Mesothelial cell of epicardium (in vitro differentiated cells): ENCODE measurements at places on chromosomes 16 and 17. TPM values are rescaled to one million over a fixed set of nuclear protein-coding genes. Genes with fewer than 3 reads are reported as not detected.

DNA sequence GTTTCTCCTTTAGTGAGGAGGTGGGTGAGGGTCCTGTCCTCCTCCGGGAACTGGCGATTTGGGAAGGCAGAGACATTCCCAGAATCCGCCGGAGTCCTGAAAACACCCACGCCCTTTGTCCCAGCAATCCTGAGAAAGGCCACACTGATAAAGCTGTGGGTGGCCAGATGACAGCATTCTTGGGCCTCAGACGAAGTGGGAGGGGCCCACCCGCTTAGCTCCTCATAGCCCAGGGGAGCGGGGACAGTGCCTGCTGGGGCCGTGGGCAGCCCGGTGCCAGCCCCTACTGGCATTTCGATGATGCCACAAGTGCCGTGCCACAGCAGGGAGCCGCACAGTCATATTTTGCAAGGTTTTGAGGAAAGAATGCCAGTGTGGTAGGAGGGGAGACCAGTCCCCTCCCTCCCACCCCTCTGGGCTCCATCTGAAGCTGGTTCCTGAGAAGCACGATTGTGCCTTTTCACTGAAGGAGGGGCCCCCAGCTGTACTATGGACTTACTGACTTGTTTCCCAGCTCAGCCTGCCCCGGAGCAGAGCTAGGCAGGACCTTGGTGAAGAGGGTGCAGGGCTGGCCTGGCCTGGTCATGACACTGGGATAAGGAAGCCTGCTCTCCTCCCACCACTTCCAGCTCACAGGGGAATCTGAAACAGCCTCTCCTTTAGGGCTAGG is 20.9 kb upstream of the MPRIP start:
- no peaks in the 10 kb centered on the region for H3K27me3 ChIP-seq
- H3K36me3 ChIP-seq, result no peaks in the 10 kb centered on the region

- no peaks in the 10 kb centered on the region for H3K36me3 ChIP-seq
- no peak overlapping the region for H3K4me3 ChIP-seq
- DNase-seq, result no peak
- no peaks in the 10 kb centered on the region for H3K4me1 ChIP-seq
- no peaks in the 10 kb centered on the region for H3K27me3 ChIP-seq
- H3K27ac ChIP-seq, result no peak overlapping the region
Measured at GRCh38 chr16:62478903-62479458, 442.7 kb upstream of the CDH8 start.

DNA sequence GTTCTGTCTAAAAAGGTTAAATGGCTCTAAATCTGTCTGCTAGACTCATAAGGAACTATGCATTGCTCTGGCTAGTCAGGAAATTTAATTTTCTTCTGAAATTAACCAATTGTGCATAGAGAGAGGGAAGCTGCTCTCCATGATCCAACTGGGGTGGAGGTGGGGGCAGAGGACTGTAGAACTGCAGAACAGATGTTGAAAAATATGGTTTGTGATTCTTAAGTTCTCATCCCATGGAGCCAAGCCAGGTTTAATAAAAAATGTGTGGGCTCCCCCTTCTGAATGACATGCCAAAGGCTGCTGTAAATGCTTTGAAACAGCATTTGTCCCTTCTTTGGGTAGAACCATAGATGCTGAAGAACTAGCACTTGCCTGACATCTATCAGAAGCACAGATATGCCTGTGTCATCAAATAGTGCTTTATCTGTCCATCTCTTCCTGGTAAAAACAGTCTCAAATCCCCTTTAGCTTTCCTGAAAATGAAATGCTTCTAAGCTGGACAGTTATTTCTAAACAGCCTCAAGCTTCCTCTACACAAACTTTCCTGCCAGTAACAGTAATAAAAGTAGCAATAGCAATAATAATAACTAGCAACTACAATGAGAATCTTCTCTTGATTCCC is 221.4 kb downstream of the CDH8 start:
- H3K4me1 ChIP-seq, result peaks cover 3% of the 10 kb centered on the region
- no peak overlapping the region for H3K27ac ChIP-seq
- H3K27me3 ChIP-seq, result peaks cover 2% of the 10 kb centered on the region
- H3K36me3 ChIP-seq, result no peaks in the 10 kb centered on the region

GRCh38 chr16:27268376-27269299 is at the start of gene NSMCE1:
Gene NSMCE1, minus strand, starts transcription at chr16:27268772. Its CDS starts 11,202 bp downstream, at chr16:27257570.
- peaks cover 2% of the 10 kb centered on the region for H3K36me3 ChIP-seq
- no peaks in the 10 kb centered on the region for H3K27me3 ChIP-seq
- peaks cover 10% of the 10 kb centered on the region for H3K4me1 ChIP-seq
- H3K4me3 ChIP-seq, result peak within 1 kb of the TSS; percentile 84
- DNase-seq, result peak; percentile 86

DNA sequence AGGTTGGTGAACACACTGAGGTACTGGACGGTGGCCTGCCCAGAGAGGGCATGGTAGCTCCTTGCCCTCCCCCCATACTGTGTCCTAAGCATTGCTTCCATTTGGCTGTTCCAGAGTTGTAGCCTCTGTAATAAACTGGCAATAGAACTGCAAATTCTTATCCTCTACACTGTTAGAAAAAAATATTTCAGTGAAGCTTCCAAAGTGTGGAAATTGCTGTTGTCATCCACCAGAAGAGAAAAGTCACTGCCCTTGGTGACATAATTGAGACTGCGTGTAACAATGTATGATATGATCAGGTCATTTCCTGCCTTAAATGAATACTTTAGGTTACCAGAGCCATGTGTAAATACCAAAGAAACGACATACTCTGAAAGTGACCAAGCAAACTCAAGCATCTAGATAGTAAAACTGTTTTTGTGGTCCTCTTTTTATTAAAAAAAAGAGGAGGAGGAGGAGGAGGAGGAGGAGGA is 65.9 kb downstream of the CEP95 start:
- H3K4me3 ChIP-seq, result no peak overlapping the region
- no peak for DNase-seq
- no peaks in the 10 kb centered on the region for H3K4me1 ChIP-seq
- peak overlapping the region; percentile 43 for H3K27ac ChIP-seq
- H3K36me3 ChIP-seq, result peaks cover 15% of the 10 kb centered on the region
- no peaks in the 10 kb centered on the region for H3K27me3 ChIP-seq

DNA sequence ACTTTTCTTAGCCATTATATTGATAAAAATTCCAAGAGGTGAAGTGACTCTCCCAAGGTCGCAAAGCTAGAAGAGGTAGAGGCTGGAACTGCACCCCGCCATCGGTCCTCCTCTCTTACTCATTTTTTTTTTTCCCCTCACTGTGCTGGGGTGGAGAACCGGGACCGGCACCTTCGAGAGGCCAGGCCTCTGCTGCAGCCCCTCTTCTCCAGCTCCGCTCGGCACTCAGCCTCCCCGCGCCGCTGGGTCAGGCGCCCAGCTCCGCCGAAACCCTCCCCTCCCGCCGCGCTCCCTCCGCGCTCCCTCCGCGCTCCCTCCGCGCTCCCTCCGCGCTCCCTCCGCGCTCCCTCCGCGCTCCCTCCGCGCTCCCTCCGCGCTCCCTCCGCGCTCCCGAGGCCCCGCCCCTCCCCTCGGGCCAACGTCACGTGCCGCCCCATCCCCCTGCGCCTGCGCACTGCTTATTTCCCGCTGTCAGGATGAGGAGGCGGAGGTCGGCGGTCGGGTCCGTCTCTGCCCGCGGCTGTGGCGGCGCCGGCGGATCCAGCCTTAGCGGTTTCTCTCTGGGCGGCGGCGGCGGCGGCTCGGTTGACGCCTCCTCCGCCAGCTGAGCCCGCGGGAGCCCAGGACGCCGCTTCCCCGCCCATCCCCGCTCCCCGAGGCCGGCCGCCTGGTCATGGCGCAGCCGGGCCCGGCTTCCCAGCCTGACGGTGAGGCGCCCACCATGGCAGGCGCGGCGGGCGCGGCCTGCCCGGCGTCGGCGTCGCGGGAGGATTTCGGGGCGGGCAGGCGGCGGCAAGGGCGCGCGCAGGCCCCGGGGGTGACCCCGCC is at the start of gene RABEP1:
Gene RABEP1 (plus strand): TSS at position 471 of the 828 bp plus-strand sequence. CDS start 203 bp downstream, at position 674.
- H3K36me3 ChIP-seq, result no peaks in the 10 kb centered on the region
- H3K4me3 ChIP-seq, result peak within 1 kb of the TSS; percentile 86
- H3K27ac ChIP-seq, result peak within 1 kb of the TSS; percentile 84

DNA sequence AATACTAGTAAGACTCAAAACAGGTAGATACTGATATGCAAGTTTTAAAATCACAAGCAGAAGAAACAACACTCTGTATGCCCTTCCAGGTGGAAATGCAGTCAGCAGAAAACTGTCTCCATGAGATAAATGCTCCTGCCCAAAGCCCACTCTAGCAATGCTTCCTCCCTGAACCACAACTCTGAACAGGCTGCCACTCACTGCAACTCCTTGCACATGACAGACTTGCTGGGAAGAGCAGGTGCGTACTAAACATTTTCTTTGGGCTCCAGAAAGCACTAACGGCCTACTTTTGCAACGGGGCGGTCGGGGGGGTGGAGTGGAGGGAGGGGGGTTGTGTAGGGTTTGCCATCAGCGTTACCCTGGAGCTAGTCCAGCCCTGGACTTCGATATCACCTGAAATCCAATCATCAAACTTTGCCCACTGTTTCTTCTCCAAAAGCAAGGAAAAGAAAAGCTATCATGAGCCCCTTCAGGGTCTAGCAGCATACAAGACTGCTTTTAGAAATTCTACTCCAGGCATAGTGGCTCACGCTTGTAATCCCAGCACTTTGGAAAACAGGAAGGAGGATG is 46.1 kb downstream of the ANKRD11 start:
- H3K27me3 ChIP-seq, result no peaks in the 10 kb centered on the region
- H3K4me1 ChIP-seq, result peaks cover 71% of the 10 kb centered on the region
- H3K4me3 ChIP-seq, result no peak overlapping the region
- no peak for DNase-seq
- no peaks in the 10 kb centered on the region for H3K36me3 ChIP-seq

- H3K36me3 ChIP-seq, result peaks cover 6% of the 10 kb centered on the region
- no peak for DNase-seq
- no peaks in the 10 kb centered on the region for H3K27me3 ChIP-seq
- H3K4me3 ChIP-seq, result peak overlapping the region; percentile 27
- H3K27ac ChIP-seq, result peak overlapping the region; percentile 97
Measured at GRCh38 chr17:17833658-17834357, 3.0 kb downstream of the SREBF1 start.

DNA sequence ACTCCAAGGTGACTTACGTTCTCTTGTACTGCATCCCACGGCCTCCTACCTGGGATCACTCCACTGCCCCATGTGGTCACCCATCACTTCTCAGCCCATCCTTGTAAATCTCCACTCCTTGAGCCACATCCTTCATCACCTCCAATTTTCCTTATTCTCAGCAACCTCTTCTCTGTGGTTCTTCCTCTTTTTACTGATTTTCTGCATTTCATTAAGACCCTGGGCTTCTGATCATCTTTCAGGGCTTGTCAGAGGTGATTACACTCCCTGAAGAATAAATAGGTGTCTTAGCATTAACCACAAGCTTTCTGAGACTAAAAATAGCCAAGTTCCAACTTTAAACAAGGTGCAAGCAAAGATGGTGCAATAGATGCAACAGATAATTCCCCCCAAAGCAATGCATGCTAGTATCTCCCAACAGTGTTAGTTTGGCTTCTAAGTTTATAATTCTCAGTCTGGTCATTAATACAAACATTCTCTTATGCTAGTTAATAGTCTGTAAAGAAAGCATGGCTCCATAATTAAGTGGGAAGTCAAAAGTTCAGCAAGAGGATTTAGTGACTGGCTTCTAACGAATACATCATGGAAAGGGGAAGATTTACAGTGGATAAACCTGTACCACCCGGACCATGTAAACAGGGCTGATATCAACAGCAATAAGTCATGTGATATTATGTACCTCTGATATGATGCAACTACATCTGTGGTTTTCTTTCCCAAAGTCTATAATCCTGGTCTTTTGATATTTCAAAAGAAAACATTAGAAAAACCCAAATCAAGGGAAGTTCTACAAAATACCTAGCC is 47.4 kb upstream of the FOXJ1 start:
- H3K4me1 ChIP-seq, result peaks cover 27% of the 10 kb centered on the region
- H3K36me3 ChIP-seq, result no peaks in the 10 kb centered on the region
- H3K27me3 ChIP-seq, result no peaks in the 10 kb centered on the region
- no peak for DNase-seq
- no peak overlapping the region for H3K4me3 ChIP-seq

DNA sequence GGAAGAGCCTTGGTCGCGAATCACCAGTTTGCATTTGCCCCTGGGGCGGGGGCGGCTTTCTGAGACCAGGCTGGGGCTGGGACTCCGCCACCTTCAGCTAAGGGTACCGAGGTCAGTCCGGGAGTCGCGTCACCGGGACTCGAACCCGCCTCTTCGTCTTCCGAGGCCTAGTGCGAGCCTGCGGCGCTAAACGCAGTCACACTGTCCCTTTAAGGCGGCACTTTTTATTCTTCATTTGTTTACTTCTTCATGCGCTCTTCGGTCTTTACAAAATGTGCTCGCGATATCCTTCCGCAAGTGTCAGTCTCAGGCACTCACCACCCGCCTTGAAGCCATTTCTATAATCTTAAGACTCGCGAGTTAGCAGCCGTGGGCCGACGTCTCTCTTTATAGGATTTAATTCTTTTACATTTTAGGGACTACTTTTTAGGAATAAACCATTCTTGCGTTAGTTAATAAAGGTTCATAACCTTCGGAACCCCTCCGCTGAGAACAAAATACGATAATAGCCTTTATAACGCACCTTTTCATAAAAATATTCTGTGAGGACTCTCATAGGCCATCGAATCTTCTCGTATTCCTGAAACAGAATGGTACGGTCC is 593 bp upstream of the HEXIM1 start:
- peak overlapping the region; percentile 100 for H3K27ac ChIP-seq
- H3K27me3 ChIP-seq, result no peaks in the 10 kb centered on the region
- H3K4me1 ChIP-seq, result peaks cover 42% of the 10 kb centered on the region
- peak; percentile 79 for DNase-seq

GRCh38 chr16:81432937-81433557 is 11.6 kb upstream of the CMIP start:
- H3K4me1 ChIP-seq, result peaks cover 16% of the 10 kb centered on the region
- no peak overlapping the region for H3K27ac ChIP-seq
- no peak overlapping the region for H3K4me3 ChIP-seq
- no peaks in the 10 kb centered on the region for H3K36me3 ChIP-seq
- DNase-seq, result no peak

DNA sequence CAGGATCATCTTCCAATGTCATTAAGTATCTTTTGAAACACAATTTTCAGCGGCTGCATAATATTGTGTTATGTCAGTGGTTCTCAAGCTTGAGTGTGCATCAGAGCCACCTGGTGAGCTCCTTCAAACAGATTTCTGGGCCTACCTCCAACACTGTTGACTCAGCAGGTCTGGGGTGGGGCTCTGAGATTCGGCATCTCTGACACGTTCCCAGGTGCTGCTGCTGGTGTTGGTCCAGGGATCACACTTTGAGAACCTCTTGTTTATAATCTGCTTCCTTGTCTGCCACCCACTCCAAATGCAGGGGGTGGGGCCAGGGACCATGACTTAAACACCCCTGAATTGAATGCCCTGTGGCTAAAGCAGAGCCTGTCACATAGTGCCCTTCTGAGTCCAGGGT is 73.8 kb upstream of the HNF1B start:
- no peak overlapping the region for H3K27ac ChIP-seq
- no peaks in the 10 kb centered on the region for H3K36me3 ChIP-seq
- no peak overlapping the region for H3K4me3 ChIP-seq
- DNase-seq, result no peak
- peaks cover 7% of the 10 kb centered on the region for H3K4me1 ChIP-seq

Gene CACNG5
- not detected in 3 replicates for total RNA-seq

Gene TMIGD1
- not detected in 3 replicates for total RNA-seq

Gene DNASE1L2
- 1.0 to 1.4 TPM (median 1.2 TPM) in 3 replicates for total RNA-seq

Gene WDR59
- total RNA-seq, result 115 to 134 TPM (median 127 TPM) in 3 replicates

Gene TMC8
- 0.60 to 1.2 TPM (median 1.1 TPM) in 3 replicates for total RNA-seq

Gene SP6
- 15.9 to 17.6 TPM (median 16.0 TPM) in 3 replicates for total RNA-seq
